ENCODE measurements at places on chromosomes 7 and 10.
A peak's percentile ranks its signal among the peaks of the same experiment; 100 is the strongest.

- no peak for DNase-seq
Measured at GRCh38 chr10:115026056-115026745, 67.0 kb upstream of the ATRNL1 start.

DNA sequence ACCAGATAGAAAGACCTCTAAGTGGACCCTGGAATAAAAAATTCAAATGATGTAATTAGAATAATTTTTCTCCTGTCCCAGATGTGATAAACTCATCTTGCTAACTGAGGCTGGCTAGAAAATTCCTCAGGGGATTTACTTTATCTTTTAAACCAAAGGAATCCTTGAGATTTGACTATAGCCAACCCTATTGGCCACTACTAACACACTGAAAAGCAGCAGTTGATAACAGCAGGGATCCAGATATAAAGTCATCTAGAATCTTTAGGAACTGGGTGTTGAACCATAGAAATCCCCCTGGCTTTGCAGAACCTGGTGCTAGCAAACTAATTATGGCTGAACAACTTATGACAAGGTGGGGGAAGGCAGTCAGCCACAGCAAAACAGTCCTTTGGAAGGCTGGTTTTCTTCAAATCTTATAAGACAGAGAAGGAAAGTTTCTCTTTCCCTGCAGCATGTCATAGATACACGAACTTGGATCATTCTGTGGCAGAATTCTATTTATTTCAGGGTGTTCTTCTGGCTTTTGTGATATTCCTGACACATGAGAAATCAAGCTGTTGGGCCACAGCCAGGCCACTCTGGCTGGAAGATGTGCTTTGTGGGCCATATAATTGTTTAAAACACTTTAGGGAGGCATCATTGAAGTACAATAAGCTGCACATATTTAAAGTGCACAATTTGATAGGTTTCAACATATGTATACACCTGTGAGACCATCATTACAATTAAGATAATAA lies 643.6 kb downstream of the SORCS3 start:
- DNase-seq: no peak

DNA sequence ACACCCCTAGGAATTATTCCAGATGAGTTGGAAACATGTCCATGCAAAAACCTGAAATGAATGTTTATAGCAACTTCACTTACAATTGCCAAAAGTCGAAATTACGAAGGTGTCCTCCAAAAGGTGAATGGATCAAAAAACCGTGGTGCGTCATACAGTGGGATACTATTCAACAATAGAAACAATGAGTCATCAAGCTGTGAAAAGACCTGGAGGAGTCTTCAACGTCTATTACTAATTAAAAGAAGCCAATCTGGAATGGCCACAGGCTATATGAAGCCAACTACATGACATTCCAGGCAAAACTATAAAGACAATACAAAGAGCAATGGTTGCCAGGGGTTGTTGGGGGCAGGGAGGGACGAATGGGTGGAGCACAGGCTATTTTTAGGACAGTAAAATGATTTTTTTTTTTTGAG lies 12.6 kb upstream of the PPP2R2D start:
- no peak for DNase-seq

- peak; percentile 56 for DNase-seq
Measured at GRCh38 chr7:128405471-128406313, 4.1 kb downstream of the IMPDH1 start.

GRCh38 chr10:44042075-44042770 lies 342.7 kb downstream of the CXCL12 start:
- DNase-seq: no peak

GRCh38 chr7:67654642-67655041 lies 658.0 kb downstream of the TYW1 start:
- no peak for DNase-seq

- DNase-seq: no peak
Measured at GRCh38 chr7:17408245-17408903, 109.9 kb downstream of the AHR start.

- DNase-seq: no peak
Measured at GRCh38 chr10:69913606-69914382, 112.1 kb downstream of the COL13A1 start.

- no peak for DNase-seq
Measured at GRCh38 chr7:13050703-13051102, 363.3 kb downstream of the ARL4A start.

DNA sequence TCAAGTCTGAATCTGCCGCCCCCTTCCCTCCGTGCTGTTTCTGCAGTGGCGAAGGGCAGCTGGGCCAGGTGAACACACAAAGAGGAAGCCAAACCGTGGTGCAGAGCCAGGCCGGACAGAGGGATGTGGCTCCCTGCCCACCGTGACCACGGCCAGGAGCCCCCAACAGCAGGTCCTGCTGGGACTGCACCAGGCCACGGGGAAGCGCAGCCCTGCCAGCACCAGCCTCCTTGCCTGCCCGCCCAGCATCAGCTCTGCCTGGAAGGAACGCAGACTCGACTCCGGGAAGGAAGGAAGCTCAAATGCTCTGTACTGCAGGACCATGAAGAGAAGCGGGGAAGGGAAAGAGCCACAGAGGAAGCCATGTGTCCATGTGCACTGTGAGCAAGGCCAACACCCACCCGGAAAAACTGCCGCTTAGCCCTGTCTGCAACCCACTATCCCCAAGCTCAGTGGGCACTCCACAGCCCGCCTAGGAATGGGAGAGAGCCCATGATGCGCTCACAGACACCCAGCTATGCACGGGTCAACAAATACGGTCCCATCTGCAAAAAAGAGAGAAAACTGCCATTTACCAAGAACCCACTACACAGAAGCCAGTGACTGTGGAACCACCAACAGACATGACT lies 19.0 kb downstream of the GPER1 start:
- DNase-seq: no peak

DNA sequence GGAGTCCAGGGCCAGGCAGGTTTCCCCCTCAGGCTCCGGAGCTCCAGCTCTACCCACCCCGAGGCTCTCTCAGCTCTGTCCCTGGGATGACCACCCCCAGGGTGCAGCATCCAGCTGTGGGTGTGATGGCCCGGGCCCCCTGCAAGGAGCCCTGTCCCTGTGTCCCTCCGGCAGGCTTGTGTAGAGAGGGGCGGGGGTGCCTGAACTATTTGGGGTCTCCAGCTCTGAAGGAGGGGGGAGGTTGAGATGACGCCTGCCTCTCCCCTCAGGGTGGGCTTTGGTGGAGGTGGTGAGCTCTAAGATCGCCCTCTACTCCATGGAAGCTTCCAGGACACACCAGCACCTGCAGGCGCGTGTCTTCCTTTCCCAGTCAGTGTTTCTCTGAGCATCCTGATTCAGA lies 39.4 kb downstream of the ADRA2A start:
- DNase-seq: no peak

DNA sequence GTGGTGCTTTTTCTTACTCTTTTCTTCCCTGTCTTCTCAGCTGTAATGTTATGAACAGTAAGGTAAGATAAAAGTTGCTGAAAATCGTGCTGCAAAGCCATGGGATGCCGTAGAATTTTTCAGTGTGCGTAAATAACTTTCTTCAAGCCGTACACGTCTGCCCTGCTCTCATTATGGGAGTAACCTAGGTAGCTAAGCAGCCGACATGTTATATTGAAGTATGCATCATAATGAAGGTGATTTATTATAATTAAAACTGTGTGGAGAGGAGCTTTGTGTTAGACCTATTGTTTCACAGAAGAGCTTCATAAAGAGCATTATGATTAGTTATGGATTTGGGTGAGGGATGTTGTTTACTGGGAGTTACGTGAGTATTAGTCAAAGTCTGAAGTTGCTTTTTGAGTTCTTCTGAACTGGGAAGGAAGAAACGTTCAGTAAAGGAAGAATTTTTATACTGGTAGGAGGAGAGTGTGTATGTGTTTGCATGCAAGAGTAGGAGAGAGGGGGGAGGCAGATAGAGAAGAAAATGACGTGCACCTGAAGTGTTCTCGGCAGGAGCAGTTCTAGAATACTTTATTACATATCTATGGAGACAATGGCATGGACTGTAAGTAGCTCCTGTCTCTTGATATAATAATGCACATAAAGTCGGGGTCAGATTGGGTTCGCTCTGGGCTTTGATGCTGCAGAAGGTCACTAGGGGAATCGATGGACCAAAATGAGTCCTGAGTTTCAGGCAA lies 56.3 kb downstream of the POU6F2 start:
- no peak for DNase-seq

- no peak for DNase-seq
Measured at GRCh38 chr10:68153473-68154210, 44.4 kb downstream of the MYPN start.

DNA sequence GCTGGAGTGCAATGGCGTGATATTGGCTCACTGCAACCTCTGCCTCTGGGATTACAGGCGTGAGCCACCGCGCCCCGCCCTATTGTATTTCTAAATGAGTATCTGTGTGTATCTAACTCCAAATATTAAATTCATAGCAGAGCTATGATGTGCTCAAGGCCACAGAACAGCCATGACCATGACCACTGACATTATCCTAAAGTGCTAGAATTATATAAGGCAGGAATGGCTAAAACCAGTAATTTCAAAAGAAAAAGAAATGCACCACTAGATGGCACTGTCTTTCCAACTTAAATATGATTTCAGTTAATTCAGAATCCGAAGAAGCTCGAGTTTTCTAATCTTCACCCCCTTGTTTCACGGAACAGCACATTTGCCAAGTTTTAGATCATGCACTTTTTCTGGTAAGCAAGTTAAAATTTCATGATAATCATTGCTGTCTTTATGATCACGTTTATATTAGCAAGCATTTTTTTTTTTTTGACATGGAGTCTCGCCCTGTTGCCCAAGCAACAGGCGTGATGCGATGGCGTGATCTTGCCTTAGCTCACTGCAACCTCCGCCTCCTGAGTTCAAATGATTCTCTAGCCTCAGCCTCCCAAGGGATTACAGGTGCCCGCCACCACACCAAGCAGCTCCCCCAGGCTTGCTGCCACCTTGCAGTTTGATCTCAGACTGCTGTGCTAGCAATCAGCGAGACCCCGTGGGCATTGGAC lies 65.3 kb downstream of the OR13A1 start:
- peak; percentile 52 for DNase-seq

DNA sequence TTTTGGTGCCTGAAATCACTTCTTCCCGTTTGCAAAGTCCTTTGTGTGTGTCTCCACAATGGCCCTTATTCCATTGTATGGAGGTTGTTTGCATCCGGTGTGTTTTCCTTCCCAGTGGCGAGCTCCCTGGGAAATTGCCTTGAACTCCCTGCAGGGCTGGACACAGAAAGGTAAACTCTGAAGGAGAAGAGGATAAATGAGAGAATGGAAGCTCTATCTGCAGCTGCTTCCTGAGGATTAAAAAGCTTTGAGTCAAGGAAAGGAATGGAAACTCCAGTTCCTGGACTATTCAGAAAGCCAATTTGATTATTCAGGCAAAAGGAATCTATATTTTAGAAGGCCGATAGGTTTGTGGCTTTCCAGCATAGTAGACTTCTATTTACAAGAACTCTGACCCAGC lies 4.4 kb upstream of the GRK5 start:
- no peak for DNase-seq

GRCh38 chr10:3813986-3814837 lies 29.2 kb upstream of the KLF6 start:
- no peak for DNase-seq

DNA sequence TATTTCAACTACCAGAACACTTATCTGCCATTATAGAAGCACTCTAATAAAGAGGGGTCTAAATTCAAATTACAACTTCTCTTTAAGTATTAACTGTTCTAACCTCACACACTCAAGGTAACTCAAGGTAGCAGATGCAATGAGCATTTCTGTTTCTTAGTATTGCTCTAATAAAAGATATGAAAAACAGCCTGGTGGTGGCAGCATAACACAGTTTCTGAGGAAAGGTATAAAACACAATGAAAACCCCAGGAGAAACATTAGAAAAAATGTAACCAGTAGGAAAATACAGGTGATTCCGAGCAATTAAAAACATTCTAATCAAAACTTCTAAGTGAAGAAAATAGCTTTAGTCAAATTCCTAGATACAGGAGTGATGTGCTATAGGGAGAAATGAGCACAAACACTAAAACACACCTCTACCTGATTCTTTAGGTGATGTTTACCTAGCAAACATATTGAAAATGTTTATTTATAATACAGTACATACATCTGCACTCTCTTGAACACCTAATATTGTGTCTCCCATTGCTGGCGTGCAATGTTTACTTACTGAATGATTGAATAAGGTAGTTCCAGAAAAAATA lies 3.5 kb downstream of the MKRN1 start:
- peak; percentile 56 for DNase-seq

- no peak for DNase-seq
Measured at GRCh38 chr10:20415684-20416083, 481.4 kb downstream of the NEBL start.

- no peak for DNase-seq
Measured at GRCh38 chr7:150947241-150947745, 30.8 kb downstream of the KCNH2 start.

GRCh38 chr7:98500764-98501163 lies 99.9 kb upstream of the BAIAP2L1 start:
- no peak for DNase-seq

DNA sequence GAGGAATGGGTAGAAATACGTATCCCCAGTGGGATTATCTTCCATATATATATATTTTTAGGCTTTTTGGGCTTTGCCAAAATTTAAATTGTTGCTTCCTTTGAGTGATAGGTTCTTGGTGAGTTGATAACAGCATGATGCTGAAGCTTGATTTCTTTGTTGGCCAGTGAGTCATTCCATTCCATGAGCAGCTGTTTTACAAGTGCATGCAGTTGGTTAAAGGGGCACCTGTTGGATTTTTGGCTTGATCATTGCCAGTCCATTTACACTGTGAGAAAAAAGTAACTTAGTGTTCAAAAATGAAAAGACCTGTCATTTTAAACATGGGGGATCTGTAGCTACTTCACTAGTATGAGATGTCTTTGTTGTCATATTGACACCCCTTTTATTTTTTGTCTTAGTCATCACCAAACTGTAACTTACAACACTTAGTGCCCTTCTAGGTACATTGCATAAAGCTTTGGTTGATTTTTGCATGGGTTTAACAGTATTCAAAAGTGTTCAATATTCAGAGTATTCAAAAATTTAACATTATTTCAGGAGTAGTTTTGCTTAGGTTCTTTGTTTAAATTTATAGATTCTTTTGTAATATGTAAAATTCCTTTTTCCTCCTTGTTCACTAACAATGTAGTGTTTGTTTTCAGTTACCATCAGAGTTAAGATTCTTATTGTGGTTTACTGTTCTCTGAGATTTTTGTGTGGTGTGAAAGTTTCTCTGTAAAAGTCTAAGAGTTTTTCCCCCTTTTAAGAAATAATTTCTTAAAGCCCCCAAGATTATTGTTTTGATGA lies 8.8 kb downstream of the AKAP9 start:
- no peak for DNase-seq

DNA sequence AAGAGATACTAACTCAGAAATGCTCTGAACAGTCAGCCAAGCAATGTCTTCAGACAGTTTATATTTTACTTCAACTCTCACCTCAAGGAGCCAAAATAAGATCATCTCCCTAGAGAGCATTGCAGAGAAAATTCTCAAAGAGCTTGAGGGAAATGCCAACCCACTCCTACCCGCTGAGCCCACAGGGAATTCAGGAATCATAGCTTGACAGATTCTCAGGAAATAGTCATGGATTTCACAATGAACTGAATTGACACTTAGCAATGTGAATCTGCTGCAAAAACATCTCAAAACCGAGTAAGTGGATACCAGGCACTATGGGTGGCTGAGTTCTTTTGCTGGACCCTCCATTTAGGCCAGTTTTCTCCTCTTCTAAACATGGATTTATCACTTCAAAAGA lies 9.8 kb upstream of the PLAC9 start:
- DNase-seq: no peak

- no peak for DNase-seq
Measured at GRCh38 chr10:75398200-75398691, 3.3 kb downstream of the ZNF503 start.
